Suprapubic skin (tissue), 4 donors: ENCODE measurements at places on chromosomes 4 and X. TPM values are rescaled to one million over a fixed set of nuclear protein-coding genes. Genes with fewer than 3 reads are reported as not detected.

GRCh38 chr4:2822461-2823300, 21.0 kb upstream of the ADD1 start:
- peak; percentile 56 for DNase-seq

- DNase-seq = no peak
Measured at GRCh38 chr4:67130411-67130810, 414.9 kb downstream of the CENPC start.

The NLGN4X gene
- 1.5 TPM for total RNA-seq

The FAT4 gene
- 2.2 TPM for total RNA-seq

The NLRP2B gene
- total RNA-seq = not detected

DNA sequence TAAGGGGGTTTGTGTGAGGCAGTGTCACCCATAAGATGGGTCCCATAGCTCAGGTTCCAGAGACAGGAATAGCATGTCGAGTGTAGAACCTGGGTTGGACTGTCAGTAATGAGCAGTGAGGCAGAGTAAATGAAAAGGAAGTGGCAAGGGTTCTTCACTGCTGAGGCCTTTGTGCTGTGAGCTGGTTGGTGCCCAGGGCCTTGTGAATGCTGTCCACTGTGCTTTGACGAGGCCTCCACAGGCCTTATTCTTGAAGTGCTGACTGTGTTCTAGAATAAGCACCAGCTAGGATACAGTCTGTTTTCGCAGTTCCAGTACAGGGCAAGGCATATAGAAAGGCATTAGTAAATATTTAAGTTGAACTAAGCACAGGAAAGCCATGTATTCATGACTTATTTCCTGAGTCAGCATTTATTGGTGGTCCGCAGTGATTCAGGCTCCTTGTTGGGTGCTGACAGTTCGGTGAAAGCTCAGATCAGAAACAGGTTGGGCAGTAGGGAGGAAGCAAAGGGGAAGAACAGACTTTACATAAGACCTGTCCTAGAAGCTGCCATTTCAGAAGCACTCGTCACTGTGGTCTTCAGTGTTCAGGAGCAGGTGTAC, 25.6 kb upstream of the TADA2B start:
- DNase-seq = no peak

DNA sequence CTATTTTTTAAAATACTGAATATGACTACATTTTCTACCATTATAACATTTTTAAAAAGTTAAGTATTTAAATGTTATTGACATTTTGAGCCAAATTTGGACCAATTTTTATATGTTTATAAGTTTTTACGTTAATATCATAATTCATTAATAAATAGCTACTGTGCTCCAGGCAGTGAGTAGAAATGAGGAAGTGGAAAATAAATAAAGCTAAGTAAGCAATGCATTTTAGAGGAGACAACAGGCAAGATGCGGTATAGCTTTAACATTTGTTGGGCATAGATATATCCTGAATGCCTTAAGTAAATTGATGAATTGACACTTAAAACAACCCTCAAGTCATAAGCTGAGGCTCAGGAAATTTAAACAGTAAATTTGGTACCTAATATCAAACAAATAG, 474.8 kb downstream of the PCDH10 start:
- DNase-seq = no peak

GRCh38 chr4:24850674-24851073, 55.3 kb downstream of the SOD3 start:
- no peak for DNase-seq

The NHSL2 gene
- 2.0 TPM for total RNA-seq

DNA sequence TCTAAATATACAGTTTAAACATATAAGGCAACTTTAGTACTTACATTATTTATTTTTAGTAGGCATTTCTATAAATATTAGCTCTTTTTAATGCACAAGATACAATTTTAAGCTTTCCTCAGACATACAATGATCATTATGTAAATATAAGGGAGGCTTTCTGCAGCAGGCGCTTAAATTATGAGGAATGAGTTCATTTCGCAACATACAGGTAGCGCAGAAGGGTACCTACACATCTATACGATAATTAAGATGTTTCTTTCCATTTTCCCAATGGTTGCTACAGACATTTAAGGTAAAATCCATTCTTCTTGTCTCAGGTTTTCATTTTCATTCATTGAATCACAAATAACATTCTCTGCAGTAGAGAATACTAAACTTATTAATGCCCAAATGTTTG, 1.2 kb downstream of the AASDH start:
- DNase-seq = no peak

The ZCCHC18 gene
- total RNA-seq = not detected

The ENAM gene
- total RNA-seq = not detected

The GLRA2 gene
- total RNA-seq = not detected

DNA sequence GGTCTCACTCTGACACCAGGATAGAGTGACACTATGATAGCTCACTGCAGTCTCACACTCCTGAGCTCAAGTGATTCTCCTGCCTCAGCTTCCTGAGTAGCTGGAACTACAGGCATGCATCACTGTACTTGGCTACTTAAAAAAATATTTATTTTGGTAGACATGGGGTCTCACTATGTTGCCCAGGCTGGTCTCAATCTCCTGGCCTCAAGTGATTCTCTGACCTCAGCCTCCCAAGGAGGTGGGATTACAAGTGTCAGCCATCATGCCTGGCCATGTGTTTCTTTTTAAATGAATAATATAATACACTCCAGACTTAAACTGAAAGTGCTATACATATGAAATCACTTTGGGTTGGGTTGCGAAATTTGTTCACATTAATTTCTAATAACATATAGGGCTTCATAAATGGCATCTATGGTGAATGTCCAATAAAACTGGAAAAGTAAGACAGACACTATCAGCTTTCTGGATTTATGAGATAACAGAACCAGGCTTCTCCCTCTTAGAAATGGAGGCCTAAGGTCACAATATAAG, 48.0 kb downstream of the SEC24D start:
- DNase-seq = no peak

GRCh38 chr4:68359508-68359907, 9.6 kb upstream of the YTHDC1 start:
- DNase-seq = no peak

The H2BW1 gene
- not detected for total RNA-seq

DNA sequence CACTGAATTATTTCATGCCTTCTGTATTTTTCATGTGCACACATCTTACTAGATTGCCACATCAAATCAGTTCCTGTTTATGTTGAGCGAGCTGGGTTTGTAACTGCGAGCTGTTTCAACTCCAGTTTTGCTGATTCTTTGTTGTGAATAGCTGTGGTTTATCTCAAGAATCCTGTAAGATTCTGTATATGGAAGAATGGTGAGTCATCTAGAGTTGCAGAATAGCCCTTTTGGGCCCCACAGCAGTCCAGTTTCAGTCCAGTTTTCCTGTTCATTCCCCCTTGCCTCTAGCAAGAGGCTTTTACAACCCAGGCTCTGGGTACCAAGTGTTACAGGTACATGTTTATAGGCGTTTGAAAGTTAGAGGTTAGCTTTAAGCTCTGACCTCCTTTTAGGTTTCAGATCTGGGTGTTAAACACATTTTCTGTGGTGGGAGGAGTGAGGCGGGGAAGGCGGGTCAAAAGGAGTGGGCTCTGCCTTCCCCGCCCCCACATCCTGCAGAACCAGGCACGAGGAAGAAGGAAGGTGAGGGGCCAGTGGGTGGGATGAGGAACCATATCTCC, 32.7 kb downstream of the TBC1D14 start:
- no peak for DNase-seq

DNA sequence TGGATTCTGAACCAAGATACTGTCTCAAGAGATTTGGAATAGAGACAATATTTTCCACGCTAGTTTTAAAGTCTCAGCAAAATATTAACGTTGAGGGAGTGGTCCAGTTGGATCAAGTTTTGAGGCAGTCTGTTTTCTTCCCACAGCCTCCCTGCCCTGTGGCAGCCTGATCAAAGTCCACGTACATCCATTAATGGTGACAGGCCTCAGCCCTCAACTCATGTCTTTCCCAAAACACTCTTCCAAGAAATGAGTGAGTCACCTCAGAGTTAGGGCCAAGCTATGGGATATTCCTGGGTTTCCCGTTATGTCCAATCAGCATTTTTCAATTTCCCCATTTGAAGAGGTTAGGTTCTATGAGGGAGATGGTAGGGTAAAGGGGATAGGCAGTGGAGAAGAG, 28.5 kb downstream of the EGFL6 start:
- no peak for DNase-seq

DNA sequence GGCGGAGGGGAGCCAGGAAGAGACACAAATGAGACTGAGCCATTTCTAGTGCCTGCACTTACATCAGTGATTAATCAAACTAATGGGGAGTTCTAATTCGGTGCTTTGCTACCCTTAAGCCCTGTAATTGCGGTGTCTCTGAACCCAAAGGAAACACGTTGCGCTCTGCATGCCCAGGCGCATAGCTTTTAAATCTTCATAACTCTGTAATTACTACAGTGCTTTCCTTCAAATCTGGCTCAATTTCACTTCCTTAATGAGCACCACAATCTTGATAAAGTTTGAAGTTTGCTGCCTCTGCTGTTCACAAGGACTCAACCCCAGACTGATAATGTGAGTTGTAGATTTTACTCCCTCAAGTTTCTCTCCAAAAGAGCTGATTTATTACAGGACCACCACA, 5.7 kb upstream of the NHS start:
- no peak for DNase-seq

DNA sequence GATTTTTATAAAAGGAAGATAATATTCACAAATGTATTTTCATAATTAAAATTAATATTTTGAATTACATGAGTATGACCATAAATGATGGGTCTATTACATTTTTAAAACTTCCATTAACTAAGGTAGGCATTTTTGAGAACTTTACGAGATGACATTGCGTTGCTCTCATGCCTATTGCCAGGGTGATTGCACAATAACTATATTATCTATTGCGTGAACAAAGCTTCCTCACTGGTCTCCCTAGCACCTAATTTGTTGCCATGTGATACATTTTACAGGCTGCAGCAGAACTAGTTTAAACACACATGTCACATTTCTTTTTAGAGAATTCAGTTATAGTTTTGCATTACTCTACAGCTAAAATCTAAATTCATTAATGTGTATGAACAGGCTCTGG, 289.7 kb upstream of the GRID2 start:
- no peak for DNase-seq

The IRF2 gene
- total RNA-seq = 27.9 TPM

DNA sequence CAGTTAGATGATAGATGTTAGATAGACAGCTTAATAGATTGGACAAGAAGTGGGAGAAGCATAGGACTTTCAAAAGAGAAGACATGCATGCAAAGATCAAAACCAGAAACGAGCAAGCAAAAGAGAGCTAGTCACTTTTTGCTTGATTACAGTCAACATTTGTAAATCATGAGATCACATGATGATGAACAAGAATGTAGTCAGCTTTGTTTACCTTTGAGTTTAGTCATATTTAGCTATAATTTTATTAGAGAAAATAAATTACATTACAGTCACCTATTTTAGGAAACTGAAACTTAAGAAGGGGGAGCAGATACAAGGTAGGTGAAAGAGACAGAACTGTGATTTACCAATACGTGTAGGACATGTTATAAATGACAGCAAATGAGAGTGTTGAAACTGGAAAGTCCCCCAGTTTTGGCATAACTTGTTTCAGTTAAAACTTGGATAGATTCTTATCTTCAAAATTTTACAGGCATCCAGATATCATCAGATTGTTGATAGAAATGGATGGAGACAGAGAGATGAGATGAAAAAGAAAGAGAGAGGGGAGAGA, 1083.1 kb upstream of the PCDH10 start:
- DNase-seq = no peak

DNA sequence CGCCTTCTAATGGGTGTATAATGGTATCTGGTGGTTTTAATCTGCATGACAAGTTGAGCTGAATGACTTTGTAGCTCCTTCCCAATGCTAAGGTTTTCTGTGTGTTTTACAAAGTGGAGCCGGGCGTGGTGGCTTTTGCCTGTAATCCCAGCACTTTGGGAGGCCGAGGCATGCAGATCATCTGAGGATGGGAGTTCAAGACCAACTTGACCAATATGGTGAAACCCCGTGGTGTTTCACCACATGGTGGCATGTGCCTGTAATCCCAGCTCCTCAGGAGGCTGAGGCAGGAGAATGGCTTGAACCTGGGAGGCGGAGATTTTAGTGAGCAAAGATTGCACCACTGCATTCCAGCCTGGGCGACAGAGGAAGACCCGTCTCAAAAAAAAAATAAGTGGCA, 28.9 kb downstream of the ARFIP1 start:
- no peak for DNase-seq

The POU3F4 gene
- not detected for total RNA-seq

DNA sequence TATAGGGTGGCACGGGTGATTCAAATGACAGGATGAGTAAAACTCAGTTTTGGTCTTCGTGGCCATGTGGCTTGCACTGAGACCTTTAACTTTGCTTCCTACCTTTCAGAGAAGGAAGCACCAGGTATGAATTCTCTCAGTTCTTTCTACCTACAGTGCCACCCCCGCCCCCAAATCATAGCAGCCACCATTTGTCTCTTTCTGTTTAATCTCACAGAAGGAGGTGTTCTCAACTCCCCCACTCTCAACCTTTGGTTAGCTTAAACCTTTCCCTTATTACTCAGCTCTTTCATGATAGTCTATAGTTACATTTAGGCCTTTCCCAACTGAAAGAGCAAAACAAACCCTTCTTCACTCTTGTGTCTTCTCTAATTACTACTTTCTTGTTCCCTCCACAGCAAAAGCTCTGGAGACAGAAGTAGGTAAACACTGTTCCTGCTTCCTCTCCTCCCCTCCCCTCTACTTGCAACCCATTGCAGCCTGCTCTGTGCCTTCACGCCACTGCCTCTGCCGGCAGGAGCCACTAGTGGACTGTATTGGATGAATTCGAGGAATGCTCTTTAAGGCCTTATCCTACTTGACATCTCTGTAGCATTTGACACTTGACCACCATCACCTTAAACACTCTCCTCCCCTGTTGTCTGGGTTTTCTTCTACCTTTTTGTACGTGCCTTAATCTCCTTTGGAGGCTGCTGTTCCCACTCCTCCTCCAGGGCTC, 123.7 kb downstream of the AFF1 start:
- no peak for DNase-seq

DNA sequence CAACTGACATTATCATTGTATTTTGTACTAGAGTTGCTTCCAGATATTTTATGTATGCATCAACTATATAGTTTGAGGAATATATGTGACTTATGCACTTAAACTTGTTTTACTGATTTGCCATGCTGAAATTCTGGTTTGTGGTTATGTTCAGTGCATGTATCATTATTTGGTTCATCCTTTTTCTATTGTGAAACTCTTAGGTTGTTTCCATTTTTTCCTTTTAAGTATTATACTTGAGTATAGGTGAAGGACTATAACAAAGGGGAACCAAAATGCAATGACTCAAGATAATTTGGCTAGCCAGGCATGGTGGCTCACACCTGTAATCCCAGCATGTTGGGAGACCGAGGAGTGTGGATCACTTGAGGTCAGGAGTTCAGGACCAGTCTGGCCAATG, 21.1 kb upstream of the EPGN start:
- no peak for DNase-seq

The ZAR1 gene
- not detected for total RNA-seq

DNA sequence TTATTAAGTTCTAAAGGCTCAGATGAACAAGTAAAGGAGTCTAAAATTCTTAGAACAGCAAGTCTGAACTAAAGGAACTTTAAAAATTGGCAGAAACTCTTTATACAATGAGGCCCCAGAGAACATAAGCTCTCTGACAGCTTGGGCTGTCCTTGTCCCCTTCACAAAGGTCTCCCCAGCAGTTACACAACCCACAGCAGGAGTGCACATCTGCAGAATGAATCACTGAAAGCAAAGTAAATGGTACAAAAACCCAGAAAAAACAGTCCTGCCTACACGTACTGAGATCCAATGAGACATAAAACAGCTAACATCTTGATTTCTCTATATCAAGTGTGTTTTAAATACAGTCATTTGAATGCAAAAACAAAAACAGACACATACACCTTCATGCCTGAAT, 18.7 kb downstream of the RBBP7 start:
- no peak for DNase-seq

The TSPAN7 gene
- total RNA-seq = 25.7 TPM

GRCh38 chr4:154416190-154416547, 75.4 kb downstream of the DCHS2 start:
- no peak for DNase-seq
